Thymus (tissue), 14 donors: ENCODE measurements at places on chromosomes 16 and 17. TPM values are rescaled to one million over a fixed set of nuclear protein-coding genes. Genes with fewer than 3 reads are reported as not detected.

- no peak for DNase-seq
Measured at GRCh38 chr17:72031219-72031884, 89.5 kb upstream of the SOX9 start.

- no peak for DNase-seq
Measured at GRCh38 chr17:43528988-43529814, 16.9 kb downstream of the ETV4 start.

DNA sequence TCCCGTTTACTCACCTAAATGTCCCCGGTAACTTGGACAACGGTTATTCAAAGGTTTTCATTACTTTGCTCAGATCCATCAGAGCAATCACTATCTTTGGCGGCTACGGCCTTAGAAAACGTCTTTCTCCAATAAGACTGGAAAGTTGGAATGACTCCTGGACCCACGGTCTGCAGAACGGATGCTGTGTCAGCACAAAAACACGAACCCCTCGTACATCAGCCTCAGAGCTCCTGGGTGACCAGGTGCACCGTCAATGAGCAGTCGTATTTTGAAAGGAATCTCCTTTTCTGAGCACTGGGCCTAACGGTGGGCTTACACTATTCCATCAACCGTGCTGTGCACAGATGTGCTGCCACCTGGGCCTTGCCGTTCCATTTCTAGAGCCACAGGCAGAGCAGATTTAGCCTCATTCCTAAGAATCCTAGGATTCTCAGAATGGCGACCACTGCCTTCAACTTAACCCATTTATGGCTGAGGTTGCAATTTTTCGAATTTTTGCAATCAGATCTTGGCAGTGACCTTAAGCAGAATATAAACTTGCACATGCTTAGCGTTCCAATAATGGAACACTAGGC lies 110.8 kb upstream of the ZNF750 start:
- no peak for DNase-seq

DNA sequence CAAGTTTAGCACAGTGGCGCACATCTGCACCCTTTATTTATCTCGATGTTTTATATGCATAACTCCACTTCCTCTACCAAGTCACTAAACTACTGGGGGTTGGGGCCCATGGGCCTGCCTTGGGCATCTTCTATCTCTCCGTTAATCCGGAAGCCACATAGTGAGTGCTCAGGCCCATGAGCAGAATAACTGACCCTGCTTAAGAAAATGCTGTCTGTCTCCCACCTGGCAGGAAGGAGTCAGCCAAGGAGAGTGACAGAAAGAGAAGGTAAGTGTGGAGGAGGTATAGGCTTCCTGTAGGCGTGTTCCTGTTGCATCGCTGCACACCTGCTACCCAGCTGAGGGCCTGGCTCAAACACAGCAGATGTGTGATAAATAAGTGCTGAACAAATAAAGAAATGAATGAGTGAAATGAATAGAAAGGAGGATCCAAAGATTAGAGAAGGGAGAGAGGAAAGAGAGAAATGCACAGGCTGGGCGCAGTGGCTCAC lies 320.1 kb downstream of the SLC39A11 start:
- DNase-seq, result no peak

DNA sequence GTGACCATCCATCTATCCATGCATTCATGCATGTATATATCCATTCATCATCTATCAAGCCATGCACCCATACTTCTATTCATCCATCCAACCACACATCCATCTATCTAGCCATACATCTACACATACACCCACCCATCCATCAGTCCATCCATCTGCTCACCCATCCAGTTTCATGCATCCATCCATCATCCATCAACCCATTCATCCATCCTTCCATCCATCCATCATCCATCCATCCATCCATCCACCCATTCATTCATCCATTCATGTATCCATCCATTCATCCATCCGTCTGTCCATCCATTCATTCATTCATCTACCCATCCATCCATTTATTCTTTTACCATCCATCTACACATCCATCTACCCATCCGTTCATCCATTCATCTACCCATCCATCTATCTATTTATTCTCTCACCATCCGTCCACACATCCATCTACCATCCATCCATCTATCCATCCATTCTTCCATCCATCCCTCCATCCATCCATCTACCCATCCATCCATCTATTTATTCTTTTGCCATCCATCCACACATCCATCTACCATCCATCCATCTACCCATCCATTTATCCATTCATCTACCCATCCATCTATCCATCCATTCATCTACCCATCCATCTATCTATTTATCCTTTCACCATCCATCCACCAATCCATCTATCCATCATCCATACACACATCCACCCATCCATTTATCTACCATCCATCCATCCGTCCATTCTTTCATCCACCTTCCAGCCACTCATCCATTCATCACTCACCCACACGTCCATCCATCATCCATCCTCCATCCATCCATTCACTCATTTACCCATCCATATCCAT lies 3.2 kb downstream of the CCL17 start:
- DNase-seq, result no peak

- DNase-seq, result no peak
Measured at GRCh38 chr16:82248012-82248656, 78.1 kb upstream of the MPHOSPH6 start.

- DNase-seq, result peak; percentile 84
Measured at GRCh38 chr16:3099732-3100499, 822 bp upstream of the ZSCAN10 start.

GRCh38 chr16:70711211-70712031 lies 25.6 kb upstream of the MTSS2 start:
- no peak for DNase-seq

DNA sequence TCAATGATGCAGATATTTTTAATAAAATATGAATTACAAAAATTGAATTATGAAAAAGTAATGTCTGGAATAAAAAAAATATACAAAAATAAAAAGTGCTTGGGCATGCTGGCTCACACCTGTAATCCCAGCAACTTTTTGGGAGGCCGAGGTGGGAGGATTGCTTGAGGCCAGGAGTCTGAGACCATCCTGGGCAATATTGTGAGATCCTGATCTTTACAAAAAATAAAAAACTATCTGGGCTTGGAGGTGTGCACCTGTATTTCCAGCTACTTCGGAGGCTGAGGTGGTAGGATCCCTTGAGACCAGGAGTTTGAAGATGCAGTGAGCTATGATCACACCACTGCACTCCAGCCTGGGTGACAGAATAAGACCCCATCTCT lies 141.8 kb downstream of the NPIPB5 start:
- DNase-seq, result no peak

GRCh38 chr16:88896238-88897070 lies 30.0 kb upstream of the PABPN1L start:
- DNase-seq, result no peak

Gene SLC22A31
- 0.33 TPM for total RNA-seq

Gene CLEC19A
- 0.05 TPM for total RNA-seq

Gene TBC1D3E
- total RNA-seq, result not detected
